ENCODE measurements at places on chromosomes 3 and 15. TPM values are rescaled to one million over a fixed set of nuclear protein-coding genes. Genes with fewer than 3 reads are reported as not detected.
A peak's percentile ranks its signal among the peaks of the same experiment; 100 is the strongest.

GRCh38 chr3:125634336-125634950, 39.1 kb upstream of the OSBPL11 start:
- DNase-seq: no peak

Gene OIP5
- total RNA-seq: 1.9 TPM

Gene ADAMTS7
- 0.18 TPM for total RNA-seq

DNA sequence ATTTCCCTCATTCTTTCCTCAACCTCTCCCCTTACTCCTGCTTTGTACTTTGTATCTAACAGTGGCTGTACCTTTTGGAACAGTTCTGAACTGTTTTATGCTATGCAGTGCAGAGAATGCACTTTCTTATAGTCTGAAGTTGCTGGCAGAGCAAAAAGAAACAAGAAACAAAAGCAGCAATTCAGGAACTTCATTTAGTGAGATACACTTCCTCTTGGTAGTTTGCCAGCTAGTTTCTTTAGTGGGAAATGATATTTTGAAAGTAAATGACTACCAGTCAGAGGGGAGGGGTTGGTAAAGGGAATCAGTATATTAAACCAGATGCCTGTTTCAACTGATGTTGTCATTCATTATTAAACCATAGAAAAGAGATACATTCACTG, 55.0 kb upstream of the CHD2 start:
- DNase-seq: no peak

Gene HDGFL3
- total RNA-seq: 4.0 TPM

GRCh38 chr15:100788418-100789105, 91.1 kb upstream of the ALDH1A3 start:
- DNase-seq: no peak

DNA sequence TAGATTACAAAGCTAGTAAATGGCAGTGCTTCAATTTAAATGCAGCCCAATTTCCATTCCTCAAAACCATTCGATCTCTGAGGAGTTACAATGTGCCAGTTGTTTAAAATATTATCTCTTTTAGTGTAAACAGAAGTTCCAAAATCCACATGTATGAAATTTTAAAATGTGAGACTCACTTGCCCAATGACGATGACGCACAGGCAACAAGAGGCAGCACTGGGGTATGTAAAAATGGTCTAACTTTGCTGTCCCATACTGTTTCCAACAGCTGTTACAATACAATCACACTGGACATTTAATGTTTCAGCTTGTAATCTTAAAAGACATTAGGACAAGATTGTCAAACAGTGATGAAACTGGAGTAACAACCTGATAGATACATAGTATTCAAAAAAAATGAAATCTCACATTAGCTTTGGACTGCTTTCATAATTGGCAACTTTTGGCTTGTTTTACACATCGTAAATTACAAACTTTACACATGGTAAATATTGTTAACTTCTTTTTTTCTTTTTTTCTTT, 12.2 kb downstream of the SLTM start:
- DNase-seq: no peak

Gene ADCY5
- total RNA-seq: 3.5 TPM

GRCh38 chr3:60633644-60634043, 617.6 kb downstream of the FHIT start:
- DNase-seq: no peak

- DNase-seq: peak; percentile 86
Observed at GRCh38 chr3:134308350-134308891, 57.8 kb upstream of the RYK start.

DNA sequence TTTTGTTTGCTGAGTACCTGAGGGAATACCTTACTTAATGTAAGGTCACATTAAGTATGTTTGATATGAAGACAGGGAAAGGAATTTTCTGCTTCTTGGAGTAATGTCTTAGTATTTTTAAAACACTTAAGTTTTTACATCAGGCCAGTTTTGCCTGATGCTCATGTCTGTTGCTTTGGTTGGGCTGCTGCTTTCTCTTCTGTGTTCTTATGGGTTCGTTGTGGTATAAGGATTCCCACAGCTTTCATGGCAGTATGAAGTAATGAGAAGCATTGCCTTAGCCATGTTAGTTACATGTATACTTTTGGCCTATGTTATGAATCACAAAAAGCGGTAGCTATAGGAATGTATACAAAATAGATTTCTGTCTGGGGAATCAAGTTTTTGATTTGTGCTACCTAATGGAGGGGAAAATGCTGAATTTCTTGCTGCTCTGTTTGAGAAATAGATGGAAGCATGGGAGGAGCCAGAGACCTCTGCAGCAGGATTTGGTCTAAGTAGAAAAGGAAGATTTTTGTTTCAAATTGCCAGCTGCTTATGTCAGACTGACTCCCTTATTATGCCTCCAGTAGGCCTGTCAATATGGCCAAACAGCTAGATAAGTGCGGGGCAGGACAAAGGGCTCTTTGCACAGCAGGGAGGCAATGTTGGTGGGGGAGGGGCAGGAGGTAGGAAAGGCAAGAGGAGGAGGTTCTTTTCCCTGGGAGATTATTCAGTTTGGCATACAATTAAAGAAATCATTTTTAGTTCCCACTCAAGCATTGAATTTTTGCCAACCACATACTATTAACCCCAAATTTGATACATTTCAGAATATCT, 5.2 kb downstream of the SETD5 start:
- peak; percentile 85 for DNase-seq

Gene USP13
- 1.6 TPM for total RNA-seq

- no peak for DNase-seq
Observed at GRCh38 chr3:31013843-31014242, 119.4 kb upstream of the GADL1 start.

DNA sequence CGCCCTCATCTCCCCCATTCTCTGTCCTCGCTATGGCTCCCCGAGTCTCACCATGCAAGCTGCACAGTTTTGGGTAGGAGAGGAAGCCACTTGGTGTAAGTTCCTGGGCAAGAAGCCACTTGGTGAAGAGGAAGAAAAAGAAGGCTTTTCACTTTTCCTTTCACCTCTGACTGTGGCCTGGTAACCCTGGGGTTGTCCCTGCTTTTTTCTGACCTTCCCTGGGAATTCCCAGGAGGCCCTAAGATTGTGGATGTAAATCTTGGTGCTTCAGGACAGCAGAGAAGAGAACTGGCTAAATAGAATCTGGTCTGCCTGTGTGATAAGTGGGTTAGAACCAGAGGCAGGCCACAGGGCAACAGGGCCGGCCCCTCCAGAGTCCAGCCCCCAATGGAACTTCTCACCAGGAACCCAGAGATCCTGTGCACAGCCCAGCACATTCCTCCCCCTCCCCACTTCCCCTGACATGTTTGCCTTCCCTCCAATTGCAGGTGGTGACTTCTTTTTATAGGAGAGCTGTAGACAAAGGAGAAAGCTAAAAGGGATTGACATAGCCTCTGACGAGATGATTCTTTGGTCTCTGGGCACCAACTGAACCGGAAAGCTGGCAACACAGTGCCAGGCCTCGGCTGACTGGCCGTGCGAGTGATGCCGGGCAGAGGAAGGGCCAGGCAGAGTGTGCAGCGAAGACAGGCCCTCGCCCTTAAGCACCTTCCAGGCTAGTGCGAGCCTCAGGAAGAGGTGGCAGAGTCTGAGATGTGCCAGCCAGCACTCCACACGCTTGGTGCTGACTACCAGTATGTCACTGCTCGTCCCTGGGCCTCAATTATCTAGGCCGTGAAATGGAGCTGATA, 19.4 kb upstream of the SKOR1 start:
- DNase-seq: peak; percentile 30

Gene ROPN1
- total RNA-seq: not detected

DNA sequence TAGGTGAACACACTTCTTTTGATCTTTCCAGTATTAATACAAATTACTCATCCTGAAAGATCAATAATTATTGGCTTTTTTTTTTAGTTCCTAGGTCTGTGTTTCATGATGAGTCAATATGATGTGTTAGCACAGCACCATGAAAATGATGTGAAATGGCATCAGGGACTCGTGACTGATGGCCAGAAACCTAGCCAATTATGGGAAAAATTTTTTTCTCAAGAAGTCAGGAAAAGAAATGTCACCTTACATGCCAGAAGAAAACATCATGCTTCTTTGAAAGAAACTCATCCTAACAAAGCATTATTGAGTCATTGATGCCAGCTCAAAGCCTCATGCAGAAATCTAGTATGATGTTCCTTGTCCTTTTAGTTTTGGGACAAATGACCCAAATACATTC, 468.3 kb upstream of the CBLB start:
- no peak for DNase-seq

GRCh38 chr15:32774022-32774421, 56.2 kb downstream of the GREM1 start:
- no peak for DNase-seq

GRCh38 chr3:194824701-194825111, 139.0 kb downstream of the FAM43A start:
- no peak for DNase-seq

Gene AADACL2
- total RNA-seq: not detected

Gene UBE3A
- total RNA-seq: 88.1 TPM

DNA sequence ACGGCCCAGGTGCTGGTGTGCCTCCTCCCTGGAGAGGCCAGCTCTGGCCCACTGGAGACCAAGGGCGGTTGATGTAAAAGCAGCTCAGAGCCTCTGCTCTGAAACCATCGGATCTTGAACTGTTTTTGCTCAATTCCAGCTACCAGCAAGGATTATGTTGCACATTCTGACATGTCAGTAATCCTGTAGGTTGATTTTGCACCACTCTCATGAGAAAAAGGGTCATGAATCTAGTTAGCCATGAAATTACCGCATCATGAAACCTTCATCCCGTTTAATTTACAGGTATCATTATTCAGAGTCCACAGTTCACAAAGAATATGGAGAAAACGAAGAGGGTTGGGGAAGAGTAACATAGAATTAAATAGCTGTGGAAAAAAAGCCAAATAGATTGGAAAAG, 120.4 kb upstream of the NSMCE3 start:
- no peak for DNase-seq

DNA sequence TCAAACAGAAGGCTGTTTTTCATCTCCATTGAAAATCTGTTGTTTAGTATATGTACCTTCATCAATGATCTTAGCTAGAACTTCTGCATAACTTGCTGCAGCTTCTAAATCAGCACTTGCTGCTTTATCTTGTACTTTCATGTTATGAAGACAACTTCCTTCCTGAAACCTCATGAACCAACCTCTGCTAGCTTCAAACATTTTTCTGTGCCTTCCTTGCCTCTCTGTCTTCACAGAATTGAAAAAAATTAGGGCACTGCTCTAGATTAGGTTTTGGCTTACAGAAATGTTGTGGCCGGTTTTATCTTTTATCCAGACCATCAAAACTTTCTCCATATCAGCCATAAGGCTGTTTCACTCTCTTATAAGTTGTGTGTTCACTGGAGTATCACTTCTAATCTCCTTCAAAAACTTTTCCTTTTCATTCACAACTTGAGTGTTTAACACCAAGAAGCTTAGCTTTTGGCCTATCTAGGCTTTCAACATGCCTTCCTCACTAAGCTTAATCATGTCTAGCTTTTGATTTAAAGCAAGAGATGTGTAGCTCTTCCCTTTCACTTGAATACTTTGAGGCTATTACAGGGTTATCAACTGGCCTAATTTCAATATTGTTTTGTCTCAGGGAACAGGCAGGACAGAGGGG, 78.6 kb downstream of the IGSF11 start:
- no peak for DNase-seq

GRCh38 chr15:31828594-31828993, 201.7 kb upstream of the CHRNA7 start:
- no peak for DNase-seq
